RKO (cell line): ENCODE measurements at places on chromosomes 1 and 21.

- no peak for DNase-seq
These were observed 151.0 kb downstream of the CLEC20A start for GRCh38 chr1:178345807-178346206.

DNA sequence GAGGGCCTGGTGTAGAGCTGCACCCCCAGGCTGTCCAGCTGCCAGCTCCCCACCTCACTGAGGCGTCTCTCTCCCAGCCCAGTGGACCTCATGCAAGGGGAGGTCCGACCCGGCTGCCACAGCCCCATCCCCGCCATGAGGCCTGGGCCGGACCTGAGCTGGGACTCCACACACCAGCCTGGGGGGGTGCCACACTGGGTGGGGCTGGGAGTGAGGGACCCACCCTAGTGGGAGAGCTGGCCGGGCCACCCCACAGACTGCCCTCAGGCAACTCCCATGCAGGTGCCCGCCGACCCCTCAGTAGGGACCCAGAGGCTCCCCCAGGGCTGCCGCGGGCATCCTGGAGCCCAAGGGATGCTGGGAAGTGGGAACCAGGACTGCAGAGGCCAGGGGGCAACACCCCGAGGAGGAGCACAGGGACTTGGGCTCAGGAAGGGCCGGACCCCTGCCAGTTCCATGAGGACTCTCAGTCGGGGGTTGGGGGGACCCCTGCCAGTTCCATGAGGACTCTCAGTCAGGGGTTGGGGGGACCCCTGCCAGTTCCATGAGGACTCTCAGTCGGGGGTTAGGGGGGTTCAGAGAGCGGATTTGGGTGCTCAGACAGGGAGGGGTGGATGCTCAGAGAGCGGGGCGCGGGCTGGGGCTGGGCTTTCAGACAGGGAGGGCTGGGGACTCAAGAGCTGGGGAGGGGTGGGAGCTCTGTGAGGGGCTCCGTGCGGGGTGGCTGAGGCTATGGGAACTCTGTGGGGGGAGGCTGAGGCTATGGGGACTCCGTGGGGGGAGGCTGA lies 1.2 kb upstream of the RNF223 start:
- no peak for DNase-seq

DNA sequence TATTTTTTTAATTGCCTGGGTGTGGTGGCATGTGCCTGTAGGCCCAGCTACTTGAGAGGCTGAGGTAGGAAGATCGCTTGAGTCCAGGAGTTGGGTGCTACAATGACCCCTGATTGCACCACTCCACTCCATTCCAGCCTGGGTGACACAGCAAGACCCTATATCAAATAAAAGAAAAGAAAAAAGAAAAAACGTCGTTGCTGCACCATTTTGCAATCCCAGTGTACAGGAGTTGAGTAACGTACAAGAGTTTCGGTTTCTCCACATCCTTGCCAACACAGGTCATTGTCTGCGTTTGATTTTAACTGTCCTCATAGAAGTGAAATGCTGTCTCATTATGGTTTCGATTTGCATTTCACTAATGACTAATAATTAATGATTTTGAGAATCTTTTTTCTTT lies 7.9 kb downstream of the ZNF684 start:
- no peak for DNase-seq

DNA sequence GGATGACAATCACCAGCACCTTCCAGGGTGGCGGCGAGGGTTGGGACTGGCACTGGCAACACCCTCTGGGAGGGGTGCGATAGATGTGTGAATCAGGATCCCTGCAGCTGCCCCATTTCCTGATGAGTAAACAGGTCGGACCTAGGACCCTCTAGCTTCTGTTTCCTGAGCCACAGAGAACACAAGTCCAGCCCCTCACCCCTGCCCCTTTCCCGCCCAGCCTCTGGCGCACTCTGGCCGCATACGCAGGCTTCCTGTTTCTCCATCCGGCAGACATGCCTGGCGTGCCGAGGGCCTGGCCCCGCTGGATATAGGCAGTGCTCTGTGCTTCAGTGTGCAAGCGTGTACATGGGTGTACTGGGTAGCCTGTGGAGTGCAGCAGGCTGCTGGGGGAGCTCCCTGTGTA lies 4.6 kb downstream of the PEAR1 start:
- no peak for DNase-seq

DNA sequence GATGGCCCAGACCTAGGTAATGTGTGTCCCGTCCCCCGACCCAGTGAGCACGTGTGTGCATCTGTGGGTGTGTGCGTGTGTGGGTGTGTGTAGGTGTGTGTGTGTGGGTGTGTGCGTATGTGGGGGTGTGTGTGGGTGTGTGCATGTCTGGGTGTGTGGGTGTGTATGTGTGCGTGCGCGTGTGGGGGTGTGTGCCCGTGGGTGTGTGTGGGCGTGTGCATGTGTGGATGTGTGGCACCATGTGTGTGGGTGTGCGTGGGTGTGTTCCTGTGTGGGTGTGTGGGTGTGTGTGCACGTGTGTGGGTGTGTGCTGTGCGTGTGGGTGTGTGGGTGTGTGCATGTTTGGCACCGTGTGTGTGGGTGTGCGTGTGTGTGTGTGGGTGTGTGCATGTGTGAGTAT lies 309.5 kb downstream of the KIF26B start:
- DNase-seq: no peak

GRCh38 chr1:85198864-85199263 lies 2.0 kb downstream of the SYDE2 start:
- peak; percentile 49 for DNase-seq

GRCh38 chr1:43286533-43286932 lies 1.2 kb upstream of the C1orf210 start:
- DNase-seq: no peak
